AG04449 (cell line): ENCODE measurements at places on chromosomes 16 and 17.

GRCh38 chr17:2338315-2338657, 985 bp downstream of the SGSM2 start:
- DNase-seq = no peak

DNA sequence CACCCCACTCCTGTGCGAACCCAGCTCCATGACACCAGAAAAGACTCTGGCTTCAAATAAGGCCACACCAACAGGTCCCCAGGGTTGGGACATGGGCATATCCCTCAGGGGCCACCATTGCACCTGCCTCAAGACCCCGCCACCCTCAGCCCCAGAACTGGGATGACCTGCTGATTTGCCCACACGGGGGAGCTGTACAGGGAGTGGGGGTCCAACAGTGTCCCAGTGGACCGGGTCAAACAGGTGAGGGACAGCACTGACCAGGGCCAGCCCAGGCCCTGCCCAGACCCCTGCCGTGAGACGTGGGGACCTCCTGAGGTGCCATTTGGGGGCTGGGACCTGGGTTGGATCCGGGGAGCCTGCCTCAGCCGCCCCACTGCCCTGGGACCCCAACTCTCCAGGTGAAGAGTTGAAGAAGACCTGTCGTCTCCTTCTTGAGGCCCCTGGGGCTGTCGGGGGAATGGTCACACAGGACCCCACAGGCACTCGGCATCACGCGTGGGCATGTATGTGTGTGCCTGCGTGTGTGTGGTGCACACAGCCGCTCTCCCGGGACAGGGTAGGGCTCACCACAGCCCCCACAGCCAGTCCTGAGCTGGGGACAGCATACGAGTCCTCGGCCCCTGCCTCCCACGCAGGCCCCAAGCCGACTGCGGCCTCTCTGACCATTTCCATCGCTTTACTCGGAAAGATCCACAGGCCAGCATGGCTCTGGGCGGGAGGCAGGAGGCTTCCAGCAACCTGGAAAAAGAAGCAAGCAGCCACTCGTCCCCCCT, 34.2 kb upstream of the ZNF469 start:
- no peak for DNase-seq

GRCh38 chr17:18231164-18231563, 5.7 kb downstream of the LLGL1 start:
- no peak for DNase-seq

DNA sequence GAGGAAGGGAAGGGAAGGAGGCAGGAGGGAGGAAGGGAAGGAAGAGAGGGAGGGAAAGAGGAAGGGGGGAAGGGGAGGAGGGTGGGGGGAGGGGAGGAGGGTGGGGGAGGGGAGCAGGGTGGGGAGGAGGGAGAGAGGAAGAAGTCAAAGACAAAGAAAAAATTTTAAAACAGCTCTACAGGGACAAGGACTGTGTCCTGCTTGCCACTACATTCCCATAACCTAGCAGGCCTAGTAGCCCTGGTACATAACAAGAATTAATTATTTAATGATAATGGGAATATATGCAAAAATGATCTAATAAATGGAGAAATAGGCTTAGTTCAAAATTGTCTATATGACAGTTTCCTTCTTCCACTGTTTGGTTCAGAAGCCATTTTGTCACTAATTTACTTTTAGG, 47.6 kb upstream of the NOG start:
- DNase-seq = no peak

- no peak for DNase-seq
Observed at GRCh38 chr16:1537138-1537577, 3.7 kb downstream of the TMEM204 start.

GRCh38 chr17:74712756-74713155, at the start of gene CD300LF:
Gene CD300LF (minus strand): TSS chr17:74712923. CDS start chr17:74712866, 57 bp downstream.
- no peak for DNase-seq

DNA sequence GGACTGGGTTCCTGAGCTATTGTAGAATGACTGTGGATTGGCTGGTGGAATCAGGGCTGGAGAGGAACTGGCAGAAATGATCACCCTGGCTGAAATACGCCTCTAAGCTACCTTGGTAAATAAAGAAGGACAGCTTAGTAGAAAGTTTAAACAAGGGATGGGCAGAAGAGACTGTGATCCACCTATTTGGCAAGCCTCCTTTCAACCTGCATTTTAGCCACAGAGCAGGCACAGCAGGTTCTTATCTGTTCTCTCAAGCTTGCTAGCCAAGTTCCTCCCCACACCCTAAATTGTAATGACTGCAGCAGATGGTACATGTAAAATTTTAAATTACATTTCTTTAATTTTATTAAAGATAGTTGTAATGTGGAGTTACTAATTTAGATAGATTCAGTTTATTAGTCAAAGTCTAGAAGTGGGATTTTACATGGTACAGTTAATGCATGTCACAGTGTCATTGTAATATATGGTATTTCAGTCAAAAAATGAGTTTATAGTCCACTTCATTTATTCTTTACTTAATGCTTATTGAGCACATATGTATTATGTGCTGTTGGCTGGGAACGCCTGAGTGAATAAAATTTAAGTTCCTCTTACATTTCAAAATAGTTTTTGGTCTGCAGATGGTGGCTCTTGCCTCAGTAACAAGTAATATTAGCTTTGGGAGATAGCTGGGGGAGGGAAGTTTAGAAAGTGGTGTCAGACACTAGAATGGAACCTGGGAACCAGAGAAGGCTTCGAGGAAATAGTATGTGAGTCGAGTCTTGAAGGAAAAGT, 11.2 kb downstream of the EPN2 start:
- DNase-seq = no peak

DNA sequence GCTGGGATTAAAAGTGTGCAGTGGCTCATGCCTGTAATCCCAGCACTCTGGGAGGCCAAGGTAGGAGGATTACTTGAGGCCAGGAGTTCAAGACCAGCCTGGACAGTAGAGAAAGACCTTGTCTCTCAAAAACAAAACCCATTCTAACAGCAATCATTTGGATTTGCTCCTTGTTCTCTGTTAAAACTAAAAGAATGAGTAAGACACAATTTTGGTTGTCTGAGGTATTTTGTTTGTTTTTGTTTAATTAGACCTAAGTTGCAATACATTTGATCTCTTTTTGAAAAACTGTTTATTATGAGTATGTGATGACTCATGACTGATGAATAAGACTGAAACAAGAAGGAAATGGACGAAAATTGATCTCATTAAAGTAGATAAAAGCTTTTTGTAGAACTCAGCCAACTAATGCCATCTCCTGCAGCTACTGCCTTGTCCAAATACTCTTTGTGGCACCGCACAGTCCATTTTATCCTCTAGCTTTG, 29.0 kb downstream of the GLG1 start:
- no peak for DNase-seq

- DNase-seq = no peak
Observed at GRCh38 chr16:17353561-17353960, 117.2 kb downstream of the XYLT1 start.

DNA sequence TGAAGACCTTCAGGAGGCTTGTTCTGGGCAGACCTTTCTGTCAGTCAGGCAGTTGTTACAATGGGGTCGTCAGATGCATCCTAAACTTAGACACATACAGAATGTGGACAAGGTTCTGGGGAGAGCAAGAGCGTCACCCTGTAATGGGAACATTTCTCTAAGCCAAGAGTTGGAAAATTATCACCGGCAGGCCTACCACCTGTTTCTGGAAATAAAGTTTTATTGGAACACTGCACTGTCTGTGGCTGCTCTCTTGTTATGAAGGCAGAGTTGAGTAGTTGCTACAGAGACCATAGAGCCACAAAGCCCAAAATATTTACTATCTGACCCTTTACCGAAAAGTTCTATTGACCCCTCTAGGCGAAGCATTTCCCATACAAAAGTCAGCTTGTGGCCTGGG, 106.2 kb downstream of the CPPED1 start:
- DNase-seq = no peak

GRCh38 chr17:4625181-4625617, 16.3 kb downstream of the ALOX15 start:
- no peak for DNase-seq
